ENCODE measurements at places on chromosomes 1 and 21. TPM values are rescaled to one million over a fixed set of nuclear protein-coding genes. Genes with fewer than 3 reads are reported as not detected.

Gene TMCC2
- 1.6 TPM for total RNA-seq

Gene INSRR
- not detected for total RNA-seq

Gene TAL1
- total RNA-seq = not detected

Gene ALX3
- not detected for total RNA-seq

Gene CFHR3
- total RNA-seq = 0.14 TPM

Gene YOD1
- 8.0 TPM for total RNA-seq

Gene OR2G6
- total RNA-seq = not detected

Gene MYBPH
- total RNA-seq = not detected

Gene DIO1
- not detected for total RNA-seq

Gene GPR37L1
- total RNA-seq = 0.14 TPM

Gene MANEAL
- total RNA-seq = 24.3 TPM

Gene AK5
- total RNA-seq = 7.9 TPM

Gene CFAP74
- total RNA-seq = not detected

Gene SERPINC1
- not detected for total RNA-seq

Gene ZNF683
- not detected for total RNA-seq

Gene ZYG11A
- total RNA-seq = 2.7 TPM

Gene KRTAP21-2
- not detected for total RNA-seq

Gene KRTAP15-1
- not detected for total RNA-seq

Gene SYPL2
- 0.13 TPM for total RNA-seq

Gene ARMH1
- 0.38 TPM for total RNA-seq

Gene EFNA3
- total RNA-seq = 9.8 TPM

Gene RPE65
- total RNA-seq = not detected

Gene KRTAP25-1
- total RNA-seq = not detected

Gene HAPLN2
- not detected for total RNA-seq

Gene TCP10L
- total RNA-seq = 0.95 TPM

Gene VSIG8
- total RNA-seq = not detected

Gene UBQLN4
- 39.7 TPM for total RNA-seq

Gene LRRC38
- 0.06 TPM for total RNA-seq

Gene HAO2
- not detected for total RNA-seq

Gene KIF17
- total RNA-seq = 2.7 TPM

Gene ABCA4
- 0.12 TPM for total RNA-seq

Gene AIRE
- total RNA-seq = not detected

Gene BRINP3
- not detected for total RNA-seq

Gene NUF2
- total RNA-seq = 29.3 TPM

Gene CELA2A
- not detected for total RNA-seq

Gene FTCD
- total RNA-seq = not detected

Gene MORC3
- total RNA-seq = 5.8 TPM

Gene FAM110D
- not detected for total RNA-seq

Gene NPHP4
- 5.9 TPM for total RNA-seq

Gene PKN2
- total RNA-seq = 16.1 TPM

Gene GBP6
- total RNA-seq = not detected

Gene SPRR2G
- total RNA-seq = not detected

Gene CLSTN1
- 61.4 TPM for total RNA-seq

Gene CD5L
- not detected for total RNA-seq

Gene JAM2
- total RNA-seq = not detected

Gene TRNP1
- total RNA-seq = 266 TPM

Gene GOLT1A
- 4.4 TPM for total RNA-seq

Gene VWA1
- 14.2 TPM for total RNA-seq

Gene RBBP4
- total RNA-seq = 77.3 TPM

Gene EXO1
- 25.9 TPM for total RNA-seq

Gene CAMK1G
- 0.20 TPM for total RNA-seq

Gene PDZK1IP1
- 7.6 TPM for total RNA-seq
